Activated T-cell treated with anti-CD3 and anti-CD28 coated beads for 24 hours (primary cell): ENCODE measurements at places on chromosomes 7 and 10.

GRCh38 chr7:68730964-68731363, 867.3 kb upstream of the AUTS2 start:
- no peak for DNase-seq

- DNase-seq, result no peak
Observed at GRCh38 chr7:155258226-155258560, 39.5 kb upstream of the INSIG1 start.

- DNase-seq, result no peak
Observed at GRCh38 chr10:71774916-71775702, 1.8 kb upstream of the VSIR start.

DNA sequence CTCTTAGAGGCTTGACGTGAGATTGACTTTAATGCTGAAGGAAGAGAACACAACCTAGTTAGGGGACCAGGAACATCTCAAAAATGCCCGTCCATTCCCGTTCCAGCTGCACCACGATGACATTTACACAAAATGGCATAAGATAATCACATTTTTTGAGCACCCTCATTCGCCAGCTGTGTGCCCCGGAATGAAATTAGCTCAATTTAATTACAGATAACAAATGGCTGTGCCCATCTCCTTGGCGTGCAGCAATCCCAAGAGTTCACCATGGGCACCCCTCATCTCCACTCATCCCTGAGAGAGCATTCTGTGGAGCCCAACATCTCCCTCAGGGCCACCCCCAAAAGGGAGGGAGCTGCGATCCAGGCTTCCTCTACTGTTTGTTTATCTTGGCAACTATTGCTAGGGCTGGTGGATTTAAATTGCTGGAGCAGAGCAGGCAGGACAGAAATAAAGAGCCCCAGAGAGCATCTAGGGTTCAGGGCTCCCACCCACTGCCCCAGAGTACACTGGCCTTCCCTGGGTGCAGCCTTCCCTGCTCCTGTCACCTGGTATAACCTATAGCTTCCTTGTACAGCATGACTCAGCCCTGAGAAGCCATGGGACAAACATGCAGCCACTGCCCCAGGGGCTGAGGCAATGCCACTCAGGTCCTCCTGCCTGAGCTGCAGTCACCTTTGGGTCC, 263.5 kb downstream of the ZEB1 start:
- DNase-seq, result no peak

GRCh38 chr10:129179972-129180678, 286.9 kb upstream of the MGMT start:
- DNase-seq, result no peak

- no peak for DNase-seq
Observed at GRCh38 chr10:58086144-58086762, 181.4 kb downstream of the IPMK start.
